KG1 (cell line): ENCODE measurements at places on chromosomes 1 and 21.

- no peak for DNase-seq
These were observed 3.8 kb downstream of the STRIP1 start for GRCh38 chr1:110038271-110038670.

DNA sequence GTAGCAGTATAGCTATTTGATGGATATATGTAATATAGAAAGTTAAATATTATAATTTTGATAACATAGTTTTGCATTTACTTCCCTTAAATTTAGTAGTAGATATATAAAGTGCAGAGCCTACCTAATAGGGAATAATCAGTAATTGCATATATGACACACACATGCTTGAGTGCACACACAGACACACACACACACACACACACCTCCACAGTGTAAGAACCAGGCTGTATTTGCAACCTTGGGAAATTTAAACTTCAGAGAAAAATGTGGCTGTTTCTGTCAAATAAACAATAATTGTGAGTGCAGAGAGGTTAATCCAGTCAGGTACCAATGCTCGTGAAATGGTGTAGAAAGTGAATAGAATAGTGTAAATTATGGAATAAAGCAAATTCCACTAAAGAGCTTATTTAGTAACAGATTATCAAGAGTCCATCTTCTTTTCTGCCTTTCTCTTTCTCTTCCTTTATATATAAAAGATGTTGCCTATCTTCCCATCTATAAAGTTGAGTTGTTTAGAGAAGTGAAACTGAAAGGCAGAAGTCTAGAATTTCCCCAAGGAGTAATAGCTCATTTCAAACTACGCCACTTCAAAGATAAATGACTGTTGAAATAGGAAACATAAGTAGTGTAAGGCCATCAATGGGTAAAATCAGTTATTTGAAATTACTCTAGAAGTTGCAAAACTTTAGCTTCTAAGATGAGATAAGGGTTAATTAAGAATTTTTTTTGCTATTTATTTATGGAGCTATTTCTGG, 273.7 kb downstream of the SRGAP2C start:
- DNase-seq = peak; percentile 15

GRCh38 chr1:58784758-58785441, 1.1 kb upstream of the JUN start:
- no peak for DNase-seq

GRCh38 chr1:7672864-7673263, 98.2 kb upstream of the VAMP3 start:
- DNase-seq = no peak

DNA sequence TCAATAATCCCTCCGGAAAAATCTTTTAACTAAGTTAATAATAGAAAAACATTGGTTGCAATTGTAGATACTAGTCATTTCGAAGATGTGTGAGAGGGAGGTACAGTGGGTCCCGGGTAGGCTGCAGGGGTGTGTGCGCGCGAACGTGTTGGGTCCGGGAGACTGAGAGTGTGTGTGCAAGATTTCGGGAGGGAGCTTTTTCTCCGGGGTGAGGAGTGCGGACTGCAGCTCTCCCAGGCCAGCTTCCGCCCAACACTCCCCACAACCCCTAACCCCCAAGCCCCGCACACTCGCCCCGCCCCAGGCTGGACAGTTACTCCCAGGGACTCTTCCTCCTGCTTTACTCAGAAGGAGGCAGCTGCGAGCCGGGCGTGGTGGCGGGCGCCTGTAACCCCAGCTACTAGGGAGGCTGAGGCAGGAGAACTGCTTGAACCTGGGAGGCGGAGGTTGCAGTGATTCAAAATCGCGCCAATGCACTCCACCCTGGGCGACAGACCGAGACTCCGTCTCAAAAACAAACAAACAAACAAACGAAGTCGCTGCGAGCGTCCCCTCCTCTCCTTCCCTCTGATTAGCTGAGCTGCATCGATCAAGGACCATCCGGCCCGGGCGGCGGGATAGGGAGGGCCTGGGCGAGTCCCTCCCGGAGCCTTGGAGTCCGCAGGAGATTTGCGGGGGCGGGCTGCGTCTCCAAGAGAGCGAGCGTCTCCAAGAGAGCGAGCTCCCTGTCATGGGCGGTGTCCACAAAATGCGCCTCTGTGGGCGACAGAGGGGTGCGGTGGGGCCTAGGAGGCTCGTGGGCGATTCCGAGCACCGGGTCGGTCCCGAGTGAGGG, 28.3 kb upstream of the PPM1J start:
- DNase-seq = no peak

GRCh38 chr1:94866164-94866807, 46.1 kb downstream of the SLC44A3 start:
- DNase-seq = no peak

GRCh38 chr1:203342192-203342940, 8.6 kb downstream of the FMOD start:
- DNase-seq = no peak

DNA sequence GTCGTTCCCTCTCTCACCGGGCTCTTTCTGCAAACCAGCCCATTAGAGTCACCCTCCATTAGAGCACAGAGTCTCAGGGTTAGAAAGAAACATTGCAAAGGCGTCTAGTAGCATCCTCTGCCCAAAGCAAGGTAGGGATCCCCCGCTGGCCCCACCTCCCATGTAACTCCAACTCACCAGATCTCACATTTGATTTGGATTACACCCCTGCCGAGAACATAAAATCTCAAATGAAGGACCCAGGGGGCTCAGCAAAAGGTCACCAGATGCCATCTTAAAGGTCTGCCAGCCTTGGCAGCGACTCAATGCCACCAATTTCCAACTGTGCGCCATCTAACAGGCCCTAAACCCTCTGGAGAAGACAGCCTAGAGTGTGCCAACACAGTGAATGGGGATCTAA, 14.1 kb downstream of the C1orf87 start:
- no peak for DNase-seq

DNA sequence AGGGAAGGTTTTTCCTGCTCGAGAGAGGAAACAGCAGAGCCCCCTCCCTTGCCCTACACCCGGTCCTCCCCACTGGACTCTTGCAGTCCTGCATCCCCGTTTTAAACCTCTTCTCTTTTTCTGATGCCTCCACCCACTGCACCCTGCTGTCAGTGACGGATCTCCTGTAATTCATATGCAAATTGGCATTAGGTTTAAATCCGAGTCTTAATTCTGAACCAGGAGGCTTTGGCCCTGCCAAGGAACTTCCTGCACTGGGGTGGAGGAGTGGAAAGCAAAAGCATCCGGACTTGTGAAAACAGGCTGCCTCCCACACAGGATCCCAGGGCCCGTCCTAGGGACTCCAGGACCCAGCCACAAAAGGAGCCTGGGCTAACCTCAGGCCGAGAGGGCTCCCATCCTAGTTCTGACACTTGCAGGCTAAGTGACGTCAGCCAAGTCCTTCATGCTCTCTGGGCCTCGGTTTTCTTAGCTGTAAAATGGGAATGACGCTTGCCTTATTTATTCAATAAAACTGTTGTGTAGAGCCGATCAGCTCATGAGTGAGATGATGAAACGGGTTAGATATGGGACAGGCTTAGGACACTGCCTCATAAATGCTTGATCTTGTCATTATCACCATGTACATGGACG, 613.3 kb downstream of the AJAP1 start:
- no peak for DNase-seq

DNA sequence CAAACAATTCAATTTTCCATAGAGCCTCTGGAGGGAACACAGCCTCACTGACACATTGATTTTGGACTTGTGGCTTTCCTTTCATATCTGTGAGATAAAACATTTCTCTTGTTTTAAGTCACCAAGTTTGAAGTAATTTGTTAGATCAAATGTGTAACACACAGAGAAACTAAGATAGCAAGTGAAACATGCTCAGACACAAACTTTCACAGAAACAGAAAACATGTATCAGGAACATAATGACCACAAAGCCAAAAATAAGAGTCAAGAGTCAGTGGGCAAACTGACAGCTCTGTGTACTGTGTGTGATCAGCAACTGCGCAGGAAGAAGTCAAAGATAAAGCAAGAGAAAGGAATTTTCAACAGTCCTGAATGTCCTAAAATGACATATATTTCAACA, 1237.5 kb downstream of the AMY1C start:
- no peak for DNase-seq

DNA sequence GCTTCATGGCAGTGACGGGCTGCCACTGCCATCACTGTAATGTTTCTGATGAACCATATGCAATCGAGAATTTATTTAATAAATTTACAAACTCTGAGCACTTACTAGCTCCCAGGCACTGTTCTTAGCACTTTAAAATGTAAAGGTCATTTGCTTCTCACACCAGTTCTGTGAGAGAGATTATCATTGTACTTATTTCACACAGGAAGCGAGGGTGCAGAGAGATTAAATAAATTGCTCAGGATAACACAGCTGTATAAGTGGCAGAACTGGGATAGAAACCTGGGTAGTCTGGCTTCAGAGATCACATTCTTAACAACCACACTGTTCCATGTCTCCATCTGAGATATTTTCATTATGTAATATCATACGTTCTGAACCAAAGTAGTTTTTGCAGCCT, 119.9 kb downstream of the MAST2 start:
- DNase-seq = no peak

DNA sequence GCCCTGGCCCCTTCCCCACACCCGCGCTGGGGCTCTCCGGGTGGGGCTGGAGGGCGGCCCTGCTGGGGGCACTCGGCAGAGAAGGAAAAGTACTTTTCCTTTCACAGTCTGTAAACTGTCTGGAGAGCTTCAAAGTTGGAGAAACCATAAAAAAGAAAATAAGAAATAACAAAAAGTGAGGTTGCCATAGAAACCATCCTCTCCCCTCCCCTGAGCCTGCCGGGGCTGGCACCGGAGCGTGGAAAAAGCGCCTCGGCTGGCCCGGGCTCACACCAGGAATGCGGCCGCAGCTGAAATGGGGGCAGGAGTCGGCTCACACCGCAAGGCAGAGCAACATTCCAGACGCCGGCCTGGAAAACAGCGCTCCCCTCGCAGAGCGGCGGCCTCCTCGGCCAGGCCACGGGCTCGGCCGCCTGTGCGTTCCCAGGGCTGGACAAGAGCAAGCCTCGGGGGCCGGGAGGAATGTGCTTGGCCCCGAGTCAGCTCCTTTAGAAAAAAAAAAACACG, 69.2 kb downstream of the MORN1 start:
- DNase-seq = no peak

- DNase-seq = no peak
These were observed 118.7 kb downstream of the UBR4 start for GRCh38 chr1:19091196-19091953.

- DNase-seq = no peak
These were observed 128.7 kb downstream of the ZZZ3 start for GRCh38 chr1:77553568-77554291.

GRCh38 chr1:153659175-153659534, 652 bp downstream of the SNAPIN start:
- DNase-seq = no peak

GRCh38 chr1:23438545-23438944, 14.0 kb upstream of the TCEA3 start:
- DNase-seq = no peak
